ENCODE measurements at places on chromosomes 3 and 15.

DNA sequence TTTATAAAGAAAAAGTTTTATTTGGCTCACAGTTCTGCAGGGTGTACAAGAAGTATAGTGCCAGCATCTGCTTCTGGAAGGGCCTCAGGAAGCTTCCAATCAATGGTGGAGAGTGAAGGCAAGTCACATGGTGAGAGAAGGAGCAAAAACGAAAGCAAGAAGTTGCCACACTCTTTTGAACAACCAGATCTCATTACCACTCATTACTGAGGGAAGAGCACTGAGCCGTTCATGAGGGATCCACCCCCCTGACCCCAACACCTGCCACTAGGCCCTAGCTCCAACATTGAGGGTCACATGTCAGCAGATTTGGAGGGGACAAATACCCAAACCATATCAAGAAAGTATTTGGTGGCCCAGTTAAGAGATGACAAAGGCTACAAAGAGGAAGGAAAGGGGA is 239.3 kb upstream of the UBE2E1 start:
- DNase-seq, result no peak

- no peak for DNase-seq
These were observed 27.5 kb upstream of the NDUFB4 start for GRCh38 chr3:120568598-120568997.

DNA sequence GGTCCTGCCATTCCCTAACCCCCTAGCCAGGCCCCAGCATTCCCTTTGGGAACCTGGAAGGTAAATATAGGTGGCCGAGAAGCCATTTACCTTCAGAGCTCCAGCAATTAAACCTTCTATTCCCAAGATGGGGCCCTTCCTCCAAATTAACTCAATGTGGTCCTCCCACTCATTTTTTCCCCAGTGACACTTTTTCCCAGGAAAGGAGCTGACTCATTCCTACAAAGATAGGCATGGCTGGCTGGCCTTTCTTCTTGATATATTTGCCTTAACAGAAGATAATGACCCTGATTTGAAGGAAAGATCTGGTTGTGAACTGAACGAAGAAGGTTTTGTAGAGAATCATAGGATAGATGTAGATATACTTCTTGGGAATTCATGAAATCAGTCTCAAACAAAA is 279.0 kb upstream of the VEPH1 start:
- DNase-seq, result no peak

GRCh38 chr15:43469867-43470266 is 23.1 kb downstream of the TP53BP1 start:
- DNase-seq, result no peak
